ENCODE measurements at places on chromosomes 5 and 9.
A peak's percentile ranks its signal among the peaks of the same experiment; 100 is the strongest.

GRCh38 chr5:178123966-178124925 is 6.6 kb upstream of the RMND5B start:
- DNase-seq, result peak; percentile 82

DNA sequence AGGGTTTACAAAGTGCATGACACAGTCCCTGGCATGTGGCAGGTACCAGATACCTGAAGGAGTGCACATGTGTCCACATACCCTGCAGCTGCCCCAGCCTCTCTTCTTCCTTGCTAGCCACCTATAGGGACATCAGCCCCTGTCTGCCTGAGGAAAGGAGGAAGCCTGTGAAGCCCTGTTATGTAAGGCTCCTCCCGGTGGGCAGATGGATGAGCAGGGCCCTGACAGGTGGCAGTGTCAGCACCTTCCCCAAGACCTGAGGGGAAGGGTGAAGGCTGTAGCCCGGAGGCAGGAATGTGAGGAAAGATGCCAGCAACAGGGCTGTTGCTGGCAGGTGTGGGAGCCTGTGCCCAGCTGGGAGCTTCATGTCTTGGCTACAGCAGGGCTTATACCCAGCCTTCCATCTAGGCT is 21.7 kb downstream of the TCF7 start:
- peak; percentile 29 for DNase-seq

DNA sequence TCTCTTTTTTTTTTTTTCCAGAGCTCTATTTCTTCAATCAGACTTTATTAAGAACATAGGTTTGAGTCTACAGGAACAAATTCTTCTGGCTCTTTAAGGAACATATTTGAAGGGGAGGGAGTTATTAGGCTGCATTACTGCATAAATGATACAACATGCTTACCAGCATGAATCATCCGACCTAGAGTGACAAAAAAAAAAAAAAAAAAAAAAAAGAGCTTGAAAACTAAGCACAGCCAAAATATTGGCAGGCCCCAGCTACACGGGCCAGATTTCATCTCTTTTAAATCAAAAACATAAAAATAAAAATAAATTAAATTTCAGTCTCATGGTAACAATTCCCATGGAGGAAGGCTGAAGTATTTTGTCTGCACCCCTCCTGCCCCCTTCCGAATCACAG is 26.3 kb downstream of the MSX2 start:
- no peak for DNase-seq

- DNase-seq, result no peak
Measured at GRCh38 chr9:137820161-137820855, 57.3 kb upstream of the CACNA1B start.

DNA sequence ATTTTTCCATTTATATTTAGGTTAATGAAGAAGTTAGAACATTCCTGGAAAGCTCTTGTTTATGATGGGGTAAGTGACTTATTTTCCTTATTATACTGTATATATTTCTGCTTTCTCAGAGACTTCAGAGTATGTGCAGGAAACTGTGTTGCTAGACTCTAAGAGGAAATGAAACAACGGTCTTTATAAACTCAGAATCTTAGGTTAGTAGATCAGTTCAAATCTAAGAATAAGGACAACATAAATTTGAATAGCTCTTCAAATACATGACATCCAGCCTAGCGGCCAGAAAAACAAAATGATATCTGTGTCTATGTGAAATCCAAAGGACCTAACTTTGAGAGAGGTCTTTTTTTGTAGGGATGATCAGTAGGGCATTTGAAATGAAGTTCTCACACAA is 94.3 kb downstream of the PRKACG start:
- DNase-seq, result no peak

- DNase-seq, result no peak
Measured at GRCh38 chr5:159051421-159052282, 48.1 kb downstream of the EBF1 start.

- DNase-seq, result no peak
Measured at GRCh38 chr9:121538221-121538620, 38.6 kb upstream of the GGTA1 start.

DNA sequence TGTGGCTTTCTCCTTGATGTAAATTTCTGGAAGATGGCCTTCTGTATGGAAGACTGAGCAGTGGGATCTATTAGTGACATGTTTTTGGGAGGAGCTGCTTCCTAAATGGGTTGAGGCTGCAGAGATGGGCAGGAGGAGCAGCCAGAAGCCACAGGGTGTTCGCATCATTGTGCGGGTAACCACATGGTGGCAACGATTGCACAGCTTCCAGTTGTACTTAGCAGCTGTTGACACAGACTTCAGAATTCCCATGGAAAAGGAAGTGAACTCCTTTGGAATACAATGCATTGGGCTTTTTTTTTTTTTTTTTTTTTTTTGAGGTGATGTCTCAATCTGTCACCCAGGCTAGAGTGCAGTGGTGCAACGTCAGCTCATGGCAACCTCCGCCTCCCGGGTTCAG is 297.3 kb downstream of the NR3C1 start:
- DNase-seq, result no peak

DNA sequence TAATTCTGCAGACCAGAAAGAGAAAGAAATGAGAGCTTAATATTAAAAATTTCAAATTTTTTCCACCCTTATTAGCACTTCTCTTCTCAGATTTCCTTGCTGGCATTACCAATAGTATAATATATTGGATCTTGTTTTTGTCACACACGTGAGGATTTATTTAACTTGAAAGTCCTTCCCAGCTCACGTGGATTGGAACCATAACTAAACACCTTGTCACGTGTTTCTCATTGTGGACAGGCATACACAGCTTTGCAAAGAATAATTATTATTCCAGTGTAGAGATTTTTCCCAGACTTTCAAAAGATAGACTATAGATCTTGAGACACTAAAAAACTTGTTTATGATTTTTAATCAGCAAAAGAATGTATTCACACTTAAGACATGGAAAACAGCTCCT is 123.8 kb upstream of the LPAR1 start:
- DNase-seq, result no peak

DNA sequence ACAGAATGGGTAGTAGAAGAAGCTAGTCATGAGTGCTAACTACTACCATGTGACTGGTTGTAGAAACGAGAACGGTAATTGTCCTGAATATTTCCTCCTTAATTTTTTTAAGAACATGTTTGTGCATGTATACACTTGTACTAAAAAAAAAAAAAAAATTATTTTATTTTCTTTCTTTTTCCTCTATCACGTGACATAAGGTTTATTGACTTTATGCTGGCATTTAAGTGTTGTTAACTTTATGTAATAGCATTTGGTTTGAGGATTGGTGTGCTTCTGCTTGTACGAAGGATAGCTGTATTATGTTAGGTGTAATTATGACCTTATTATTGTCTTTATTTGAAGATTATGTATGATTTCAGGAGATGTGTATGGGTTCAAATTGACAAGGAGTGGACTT is 349.1 kb upstream of the PTPRD start:
- DNase-seq, result no peak

- DNase-seq, result no peak
Measured at GRCh38 chr9:131276891-131277286, 579 bp upstream of the FAM78A start.

DNA sequence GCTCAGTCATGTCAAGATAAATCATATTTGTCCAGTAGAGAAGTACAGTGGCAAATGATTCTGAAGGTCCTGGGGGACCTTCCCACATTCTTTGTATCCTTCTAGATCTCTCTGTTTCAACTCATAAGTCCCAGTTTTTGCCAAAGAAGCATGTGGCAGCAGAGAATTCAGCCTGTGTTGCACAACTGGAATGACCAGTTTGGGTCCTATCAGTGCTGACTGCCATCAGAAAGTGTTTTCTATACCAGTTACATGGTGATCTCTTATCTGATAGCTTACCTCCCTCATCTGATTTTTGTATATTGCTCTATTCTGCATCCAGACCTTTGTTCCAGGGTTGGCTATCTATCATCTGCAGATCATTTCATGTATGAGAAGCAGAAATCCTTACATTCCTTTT is 21.7 kb downstream of the GM2A start:
- DNase-seq, result no peak

DNA sequence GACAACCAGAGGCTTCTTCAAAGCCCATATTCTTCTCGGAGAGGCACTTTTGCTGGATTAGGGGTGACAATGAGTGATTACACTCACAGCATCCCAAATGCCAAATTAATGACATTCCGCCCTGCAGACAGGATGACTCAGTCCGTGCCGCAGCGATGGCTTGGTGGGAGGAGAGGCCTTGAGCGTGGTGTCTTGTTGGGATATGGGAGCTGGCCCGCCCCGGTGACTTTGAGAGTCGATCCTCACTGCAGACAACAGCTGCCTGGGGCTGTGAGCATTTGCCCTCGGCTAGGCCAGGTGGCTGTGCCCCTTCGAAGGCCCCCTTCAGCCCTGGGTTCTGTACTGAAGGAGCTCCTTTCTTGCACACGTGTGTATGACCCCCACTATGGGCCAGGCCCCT is 29.8 kb downstream of the OLFM1 start:
- DNase-seq, result no peak

DNA sequence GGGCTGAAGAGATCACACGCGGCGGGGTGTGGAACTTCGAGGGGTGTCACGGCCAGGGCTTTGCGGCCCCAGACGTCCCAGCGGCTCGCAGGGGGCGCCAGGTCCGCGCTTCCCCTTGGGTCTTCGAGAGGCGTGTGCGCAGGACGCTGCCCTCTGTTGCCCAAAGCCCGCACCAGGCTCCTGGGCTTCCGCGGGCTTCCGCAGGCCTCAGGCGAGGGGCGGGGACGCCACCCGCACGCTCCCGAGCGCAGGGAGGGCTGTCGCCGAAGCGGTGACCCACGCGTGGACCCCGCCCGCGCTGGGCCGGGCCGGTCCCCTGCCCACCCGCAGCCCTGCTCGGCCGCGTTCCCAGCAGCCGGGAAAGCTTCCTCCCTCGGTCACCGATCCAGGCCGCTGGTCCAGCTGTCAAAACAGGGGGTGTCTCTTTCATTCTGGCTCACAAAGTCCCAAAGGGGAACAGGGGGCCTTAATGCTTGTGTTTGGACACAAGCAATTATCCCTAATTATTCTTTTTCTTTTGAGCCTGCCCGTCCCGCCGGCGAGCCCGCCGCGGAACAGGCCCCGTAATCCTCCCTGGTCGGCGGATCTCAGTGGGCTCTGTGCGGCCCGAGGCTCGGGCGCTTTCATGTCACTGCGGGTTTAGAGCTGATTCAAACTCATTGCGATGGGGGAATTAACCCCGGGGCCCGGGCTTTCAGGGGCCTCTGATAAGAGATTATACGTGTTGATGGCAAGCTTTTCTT is 60.6 kb downstream of the TMEM174 start:
- DNase-seq, result no peak

DNA sequence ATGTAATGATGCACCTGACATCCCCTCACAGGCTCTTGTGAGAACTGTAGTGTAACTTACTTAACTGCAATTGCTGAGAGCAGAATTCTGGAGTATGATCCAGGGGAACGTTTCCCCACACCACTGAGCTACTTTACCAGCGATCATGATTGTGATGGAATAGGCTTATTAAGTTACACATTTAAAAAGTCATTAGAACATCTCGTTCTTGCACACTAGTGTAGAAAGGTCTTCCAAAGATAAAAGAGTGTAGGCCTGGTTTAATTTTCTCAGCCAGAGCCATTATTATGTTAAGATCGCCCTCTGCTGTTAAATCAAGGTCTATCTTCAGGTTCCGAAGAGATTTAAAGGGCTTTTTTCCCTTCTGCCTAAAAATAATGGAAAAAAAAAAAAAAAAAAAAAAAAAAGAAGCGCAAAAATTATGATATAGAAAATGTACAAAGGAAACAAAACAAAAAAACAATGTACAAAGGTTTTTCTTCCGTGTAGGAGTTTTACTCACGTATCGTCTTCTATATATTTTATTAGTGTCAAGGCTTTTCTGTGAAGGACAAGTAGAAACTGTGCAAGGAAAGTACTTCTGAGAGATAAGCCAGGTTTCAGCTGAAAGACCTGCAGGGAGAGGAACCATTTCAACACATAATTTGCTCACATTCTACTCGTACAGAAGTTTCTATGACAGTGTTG is 18.6 kb upstream of the MOB3B start:
- no peak for DNase-seq

- DNase-seq, result no peak
Measured at GRCh38 chr9:103942651-103943050, 151.5 kb upstream of the SMC2 start.

DNA sequence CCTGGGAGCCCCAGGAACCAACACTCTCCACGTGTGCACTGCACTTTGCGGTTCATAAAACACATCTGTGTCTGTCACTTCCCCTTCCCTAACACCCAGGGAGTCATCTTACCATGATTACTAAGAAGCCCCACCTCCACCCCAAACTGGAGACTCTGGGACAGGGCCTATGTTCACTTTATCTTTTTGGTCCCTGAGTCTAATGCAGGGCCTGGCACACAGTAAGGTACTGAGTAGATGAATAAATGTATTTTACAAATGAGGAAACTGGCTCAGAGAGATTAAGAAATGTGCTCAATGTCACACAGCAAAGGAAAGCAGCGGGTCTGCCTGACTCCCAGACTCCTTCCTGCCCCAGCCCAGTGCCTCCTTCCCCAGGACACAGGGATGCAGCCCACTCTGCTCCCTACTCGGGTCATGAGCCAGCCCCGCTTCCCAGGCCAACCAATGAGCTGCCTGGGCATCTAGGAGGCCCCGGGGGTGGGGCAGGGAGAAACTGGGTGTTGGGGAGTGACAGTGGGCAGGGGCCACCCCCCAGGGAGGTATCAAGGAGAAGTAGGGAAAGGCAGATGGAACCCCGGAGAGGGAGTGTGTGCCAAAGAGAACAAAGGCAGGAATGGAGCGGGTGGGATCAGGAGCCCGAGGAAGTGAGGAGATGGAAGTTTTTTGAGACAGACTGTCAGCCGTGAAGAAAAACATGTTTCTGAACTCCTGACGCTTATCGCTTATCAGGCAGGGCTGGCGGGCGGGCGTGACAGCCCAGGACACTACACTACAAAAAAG is 30.5 kb downstream of the SHB start:
- DNase-seq, result no peak

DNA sequence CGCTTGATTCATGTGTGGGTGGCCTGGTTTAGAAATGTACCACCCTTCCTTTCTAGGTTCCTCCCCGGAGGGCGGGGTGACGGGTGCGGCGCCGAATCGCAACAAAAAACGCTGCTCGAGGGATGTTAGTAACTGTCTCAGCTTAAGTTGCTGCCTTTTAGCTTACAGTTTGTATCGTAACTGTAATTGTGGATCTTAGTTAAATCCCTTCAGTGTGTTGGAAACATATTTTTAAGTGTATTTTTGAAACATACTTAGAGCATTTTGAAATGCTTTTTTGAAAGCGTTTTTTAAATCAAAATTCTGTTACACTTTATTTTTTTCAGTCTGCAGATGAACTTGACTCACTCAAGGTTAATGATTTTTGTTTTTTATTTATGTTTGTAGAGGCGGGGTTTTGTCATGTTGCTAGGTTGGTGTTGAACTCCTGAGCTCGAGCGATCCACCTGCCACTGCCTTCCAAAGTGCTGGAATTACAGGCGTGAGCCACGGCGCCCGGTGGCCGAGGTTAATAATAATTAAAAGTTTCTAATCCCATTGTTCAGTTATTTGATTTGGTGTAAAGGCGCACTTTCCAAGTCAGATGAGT is 997 bp upstream of the CHD1 start:
- DNase-seq, result no peak
